ENCODE measurements at places on chromosomes 6 and 20. TPM values are rescaled to one million over a fixed set of nuclear protein-coding genes. Genes with fewer than 3 reads are reported as not detected.

DNA sequence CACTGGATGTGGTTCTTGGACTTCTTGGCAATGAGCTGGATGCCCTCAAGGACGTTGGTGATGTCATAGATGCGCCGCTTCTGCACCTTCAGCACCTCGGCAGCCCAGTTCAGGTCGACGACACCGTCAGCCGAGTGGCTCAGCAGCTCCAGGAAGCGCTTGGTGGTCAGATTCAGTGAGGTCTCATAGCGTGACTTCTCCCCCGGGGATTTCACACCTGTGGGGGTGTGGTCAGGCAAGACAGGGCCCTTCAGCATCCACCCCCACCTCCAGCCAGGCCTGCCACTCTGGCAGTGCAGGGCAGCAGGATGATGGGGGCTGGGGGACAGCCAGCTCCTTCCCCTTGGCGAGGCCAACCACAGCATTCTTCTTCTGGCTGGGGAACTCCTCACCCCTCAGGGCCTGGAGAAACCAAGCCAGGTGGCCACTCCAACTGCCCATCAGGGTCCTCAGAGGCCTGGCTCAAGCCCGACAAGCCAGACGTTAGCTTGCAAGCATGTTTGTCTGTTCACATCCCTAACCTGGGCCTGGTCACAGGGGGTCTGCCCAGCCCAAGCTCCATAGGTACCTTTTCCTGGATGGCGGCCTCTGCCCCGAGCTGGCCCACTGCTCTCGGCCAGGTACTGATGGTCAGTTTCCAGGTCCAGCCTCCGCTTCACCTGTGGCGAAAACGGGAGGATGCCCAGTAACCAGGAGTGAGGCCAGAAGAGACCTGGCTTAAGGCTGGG lies 5.7 kb upstream of the NECAB3 start:
- H3K27me3 ChIP-seq = no peaks in the 10 kb centered on the region
- H3K4me3 ChIP-seq = no peak overlapping the region
- no peaks in the 10 kb centered on the region for H3K4me1 ChIP-seq
- DNase-seq = no peak
- H3K27ac ChIP-seq = no peak overlapping the region

LTV1 gene
- total RNA-seq = 0.80 TPM

GSTA2 gene
- 1.00 TPM for total RNA-seq

GRCh38 chr6:119739769-119740168 lies 390.2 kb upstream of the MAN1A1 start:
- H3K27me3 ChIP-seq = no peaks in the 10 kb centered on the region
- no peak overlapping the region for H3K4me3 ChIP-seq
- H3K4me1 ChIP-seq = no peaks in the 10 kb centered on the region

OLIG3 gene
- not detected for total RNA-seq

GRCh38 chr20:42370075-42370474 lies 751.9 kb upstream of the CHD6 start:
- no peaks in the 10 kb centered on the region for H3K27me3 ChIP-seq
- H3K27ac ChIP-seq = no peak overlapping the region
- H3K36me3 ChIP-seq = no peaks in the 10 kb centered on the region
- H3K4me3 ChIP-seq = no peak overlapping the region
- no peak for DNase-seq
- H3K4me1 ChIP-seq = no peaks in the 10 kb centered on the region

ANGPT4 gene
- 0.14 TPM for total RNA-seq

STMND1 gene
- 1.1 TPM for total RNA-seq

DNA sequence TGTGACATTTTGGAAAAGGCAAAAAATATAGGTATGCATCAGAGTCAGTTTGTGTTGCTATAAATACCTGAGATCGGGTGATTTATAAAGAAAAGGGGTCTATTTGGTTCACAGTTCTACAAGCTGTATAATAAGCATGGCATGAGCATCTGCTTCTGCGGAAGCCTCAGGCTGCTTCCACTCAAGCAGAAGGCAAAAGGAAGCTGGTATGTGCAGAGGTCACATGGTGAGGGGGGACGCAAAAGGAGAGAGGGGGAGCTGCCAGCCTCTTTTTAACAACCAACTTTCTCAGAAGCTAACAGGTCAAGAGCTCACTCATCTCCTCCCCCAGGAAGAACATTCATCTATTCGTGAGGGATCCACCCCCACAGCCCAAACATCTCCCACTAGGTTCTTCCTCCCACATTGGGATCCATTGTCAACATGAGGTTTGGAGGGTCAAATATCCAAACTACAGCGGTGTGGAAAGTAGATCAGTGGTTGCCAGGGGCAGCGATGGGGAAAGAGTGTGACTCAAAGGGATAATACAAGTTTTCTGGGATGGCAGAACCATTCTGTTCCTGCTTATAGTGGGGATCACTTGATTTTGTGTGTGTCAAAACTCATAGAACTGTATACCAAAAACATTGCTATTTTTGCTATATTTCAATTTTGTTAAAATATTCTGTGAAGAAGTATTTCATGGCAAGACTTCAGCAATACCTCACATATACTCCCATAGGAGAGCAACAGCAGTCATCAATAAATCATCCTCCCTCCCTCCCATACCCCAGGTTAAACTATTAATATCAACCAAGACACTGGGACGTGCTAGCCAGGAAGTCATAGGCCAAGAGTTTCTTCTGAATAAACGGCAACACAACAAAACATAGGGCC lies 9.9 kb upstream of the FAM50B start:
- peaks cover 5% of the 10 kb centered on the region for H3K4me1 ChIP-seq
- H3K27me3 ChIP-seq = no peaks in the 10 kb centered on the region
- no peaks in the 10 kb centered on the region for H3K36me3 ChIP-seq
- H3K27ac ChIP-seq = no peak overlapping the region

DNA sequence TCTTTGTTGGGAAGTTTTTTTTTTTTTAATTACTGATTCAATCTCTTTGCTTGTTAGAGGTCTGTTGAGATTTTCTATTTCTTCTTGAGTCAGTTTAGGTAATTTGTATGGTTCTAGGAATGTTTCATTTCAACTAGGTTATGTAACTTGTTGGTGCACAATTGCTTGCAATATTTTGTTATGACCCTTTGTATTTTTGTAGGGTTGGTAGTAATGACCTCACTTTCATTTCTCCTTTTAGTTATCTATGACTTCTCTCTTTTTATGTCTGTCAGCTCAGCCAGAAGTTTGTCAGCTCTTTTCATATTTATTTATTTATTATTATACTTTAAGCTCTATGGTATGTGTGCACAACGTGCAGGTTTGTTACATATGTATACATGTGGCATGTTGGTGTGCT lies 51.1 kb upstream of the SLC24A3 start:
- DNase-seq = no peak
- no peaks in the 10 kb centered on the region for H3K4me1 ChIP-seq
- no peak overlapping the region for H3K4me3 ChIP-seq
- H3K36me3 ChIP-seq = no peaks in the 10 kb centered on the region

GTSF1L gene
- not detected for total RNA-seq

GRCh38 chr6:52399511-52400312 lies 20.4 kb upstream of the EFHC1 start:
- H3K27me3 ChIP-seq = no peaks in the 10 kb centered on the region
- DNase-seq = peak; percentile 42
- no peak overlapping the region for H3K4me3 ChIP-seq
- H3K36me3 ChIP-seq = no peaks in the 10 kb centered on the region
- H3K27ac ChIP-seq = peak overlapping the region; percentile 68

HLA-DQB1 gene
- total RNA-seq = 1.9 TPM

DNA sequence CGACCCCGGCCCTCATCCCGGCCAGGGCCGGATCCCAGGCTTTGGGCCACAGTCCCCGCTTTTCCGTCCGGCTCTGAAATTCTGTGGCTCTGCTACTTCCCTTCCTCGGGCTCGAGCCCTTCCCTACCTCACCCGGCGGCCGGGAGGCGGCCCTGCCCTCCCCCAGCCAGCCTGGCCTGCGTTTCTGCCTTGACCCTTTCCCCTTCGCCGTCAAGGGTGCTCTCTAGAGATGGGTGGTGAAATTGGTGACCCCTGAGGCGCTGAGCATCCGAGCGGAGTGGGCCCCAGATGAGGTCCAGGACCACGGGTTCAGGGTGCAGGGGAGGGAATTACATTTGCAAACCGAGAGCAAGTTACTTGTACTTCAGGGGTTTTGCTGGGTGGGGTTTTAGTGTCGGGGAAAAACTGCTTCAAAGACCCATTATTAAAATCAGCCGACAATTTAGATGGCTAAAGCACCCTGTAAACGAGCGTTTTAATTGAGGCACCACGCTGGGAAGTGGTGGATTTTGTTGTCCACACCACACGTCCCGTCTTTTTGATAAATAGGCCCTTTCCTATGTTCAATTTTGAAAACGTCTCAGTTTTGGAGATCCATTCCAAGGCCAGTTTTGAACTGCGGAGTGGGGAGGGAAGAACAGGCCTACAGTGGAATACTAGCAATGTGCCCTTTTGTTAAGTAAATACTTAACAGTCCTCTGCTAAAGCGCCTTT lies 9.9 kb downstream of the TFAP2A start:
- peaks cover 15% of the 10 kb centered on the region for H3K4me1 ChIP-seq
- no peak for DNase-seq
- H3K27ac ChIP-seq = peak overlapping the region; percentile 44
- no peaks in the 10 kb centered on the region for H3K36me3 ChIP-seq
- H3K27me3 ChIP-seq = peaks cover 89% of the 10 kb centered on the region

TCF21 gene
- 6.3 TPM for total RNA-seq

DNA sequence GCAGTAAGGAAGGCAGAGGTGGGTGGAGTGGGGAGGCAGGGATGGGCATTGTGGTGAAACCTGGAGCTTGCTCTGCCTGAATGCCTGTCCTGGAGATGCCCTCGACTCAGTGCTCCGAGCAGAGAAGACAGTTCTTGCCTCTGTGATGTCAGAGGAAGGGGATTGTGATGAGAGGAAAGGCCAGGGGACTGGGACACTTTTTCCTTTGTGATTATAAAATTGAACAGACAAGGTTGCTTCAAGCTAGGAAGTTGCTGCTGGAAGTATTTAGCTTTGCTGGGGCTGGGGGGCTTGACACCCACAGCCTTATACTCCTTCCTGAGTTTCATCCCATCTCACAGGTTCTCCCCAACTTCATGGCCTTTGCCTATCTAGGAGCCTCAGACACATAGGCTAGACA lies at the start of gene SIRPD:
Gene SIRPD (minus strand): TSS at position 101 of the 400 bp plus-strand sequence. CDS start 52 bp downstream, at position 49.
- no peaks in the 10 kb centered on the region for H3K36me3 ChIP-seq
- no peak for DNase-seq
- no peak within 1 kb of the TSS for H3K27ac ChIP-seq
- H3K4me1 ChIP-seq = no peaks in the 10 kb centered on the region

SLC13A3 gene
- 0.48 TPM for total RNA-seq

GRCh38 chr20:8489094-8489883 lies 357.2 kb downstream of the PLCB1 start:
- no peaks in the 10 kb centered on the region for H3K27me3 ChIP-seq
- no peak overlapping the region for H3K27ac ChIP-seq
- no peaks in the 10 kb centered on the region for H3K36me3 ChIP-seq

DNA sequence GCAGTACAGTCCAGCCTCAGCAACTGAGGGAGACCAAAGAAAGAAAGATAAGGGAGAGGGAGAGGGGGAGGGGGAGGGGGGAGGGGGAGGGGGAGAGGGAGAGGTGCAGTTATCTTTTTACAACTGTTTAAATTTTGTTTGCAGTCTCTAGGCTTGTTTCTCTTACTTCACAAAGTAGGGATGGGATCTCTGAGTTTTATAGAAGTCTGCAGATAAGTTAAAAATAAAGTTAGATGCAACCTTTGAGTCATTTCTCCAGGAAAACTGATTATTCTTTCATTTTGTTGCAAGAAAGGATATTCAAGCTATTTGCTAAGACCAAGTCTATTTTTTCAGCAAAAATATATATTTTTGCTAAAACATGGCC lies 487.3 kb downstream of the ADGRB3 start:
- no peaks in the 10 kb centered on the region for H3K27me3 ChIP-seq
- H3K4me1 ChIP-seq = no peaks in the 10 kb centered on the region
- H3K27ac ChIP-seq = no peak overlapping the region
- no peak for DNase-seq

GRCh38 chr6:29831776-29832175 lies 4.2 kb downstream of the HLA-G start:
- no peak overlapping the region for H3K4me3 ChIP-seq
- no peak overlapping the region for H3K27ac ChIP-seq
- no peaks in the 10 kb centered on the region for H3K36me3 ChIP-seq
- DNase-seq = no peak
- peaks cover 82% of the 10 kb centered on the region for H3K27me3 ChIP-seq

SLC26A8 gene
- total RNA-seq = not detected

ANKRD66 gene
- total RNA-seq = not detected

DNA sequence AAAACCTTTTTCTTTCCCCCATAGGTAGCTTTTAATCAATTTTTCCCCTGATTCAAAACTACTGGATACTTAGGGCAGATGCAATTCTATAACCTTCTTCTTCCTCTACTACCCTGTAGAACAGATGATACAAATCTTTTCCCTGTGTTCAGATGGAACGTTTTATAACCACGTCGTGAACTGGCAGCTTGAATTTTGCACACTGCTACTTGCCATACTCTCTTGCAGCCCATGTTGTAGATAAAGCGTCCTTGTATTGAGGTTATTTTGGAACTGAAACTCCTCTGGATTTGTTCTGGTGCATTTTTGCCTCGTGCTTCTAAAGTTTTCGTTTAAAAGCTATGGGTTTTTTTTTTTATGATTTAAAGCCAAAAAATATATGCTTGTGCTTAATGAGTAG lies 440.2 kb downstream of the RFPL4B start:
- no peaks in the 10 kb centered on the region for H3K36me3 ChIP-seq
- no peaks in the 10 kb centered on the region for H3K4me1 ChIP-seq
- DNase-seq = no peak
- H3K27me3 ChIP-seq = no peaks in the 10 kb centered on the region

SAMD10 gene
- 86.2 TPM for total RNA-seq

ACOT13 gene
- 16.8 TPM for total RNA-seq

DNA sequence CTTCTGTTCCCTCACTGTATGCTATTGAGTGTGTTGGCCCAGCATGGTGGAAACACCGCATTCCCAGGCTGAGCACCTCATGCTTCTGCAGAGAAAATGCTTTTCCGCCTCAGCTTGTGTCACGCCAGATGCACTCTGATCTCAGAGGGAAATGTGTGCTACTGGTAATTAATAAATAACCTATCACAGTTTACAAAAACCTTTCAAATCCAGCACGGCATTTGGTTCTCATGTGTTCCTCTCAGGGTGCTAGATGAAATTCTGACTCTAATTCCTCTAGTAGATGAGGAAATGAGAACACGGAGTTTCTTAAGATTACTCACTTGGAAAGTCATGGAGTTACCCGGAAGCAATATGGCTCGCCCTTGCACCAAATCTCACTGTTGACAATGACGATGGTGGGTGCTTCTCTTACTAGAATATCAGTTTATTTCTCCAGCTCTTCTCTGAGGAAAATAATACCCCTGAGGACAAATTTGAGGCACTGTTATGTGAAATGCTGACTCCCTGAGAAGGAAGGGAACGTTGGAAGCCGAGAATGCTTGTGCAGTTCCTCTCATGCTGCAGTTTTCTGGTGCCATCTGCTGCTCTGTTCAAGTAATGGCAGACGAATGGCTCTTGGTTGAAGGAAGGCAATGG lies 116.6 kb downstream of the RNF144B start:
- peaks cover 3% of the 10 kb centered on the region for H3K4me1 ChIP-seq
- H3K27me3 ChIP-seq = no peaks in the 10 kb centered on the region

GRCh38 chr6:132728616-132729015 lies 14.8 kb upstream of the VNN1 start:
- H3K27me3 ChIP-seq = no peaks in the 10 kb centered on the region
- no peaks in the 10 kb centered on the region for H3K4me1 ChIP-seq
- no peak overlapping the region for H3K4me3 ChIP-seq
- no peak for DNase-seq
- no peaks in the 10 kb centered on the region for H3K36me3 ChIP-seq

SPATS1 gene
- not detected for total RNA-seq

SLC22A16 gene
- total RNA-seq = not detected

GRCh38 chr20:24634855-24635254 lies 165.4 kb downstream of the SYNDIG1 start:
- DNase-seq = no peak
- no peaks in the 10 kb centered on the region for H3K4me1 ChIP-seq
- H3K27me3 ChIP-seq = no peaks in the 10 kb centered on the region
- no peaks in the 10 kb centered on the region for H3K36me3 ChIP-seq
- no peak overlapping the region for H3K27ac ChIP-seq
- H3K4me3 ChIP-seq = no peak overlapping the region

ENPP5 gene
- total RNA-seq = 5.5 TPM

SYCP2L gene
- total RNA-seq = not detected

SSTR4 gene
- not detected for total RNA-seq
